ENCODE measurements at places on chromosomes 13 and 19.

DNA sequence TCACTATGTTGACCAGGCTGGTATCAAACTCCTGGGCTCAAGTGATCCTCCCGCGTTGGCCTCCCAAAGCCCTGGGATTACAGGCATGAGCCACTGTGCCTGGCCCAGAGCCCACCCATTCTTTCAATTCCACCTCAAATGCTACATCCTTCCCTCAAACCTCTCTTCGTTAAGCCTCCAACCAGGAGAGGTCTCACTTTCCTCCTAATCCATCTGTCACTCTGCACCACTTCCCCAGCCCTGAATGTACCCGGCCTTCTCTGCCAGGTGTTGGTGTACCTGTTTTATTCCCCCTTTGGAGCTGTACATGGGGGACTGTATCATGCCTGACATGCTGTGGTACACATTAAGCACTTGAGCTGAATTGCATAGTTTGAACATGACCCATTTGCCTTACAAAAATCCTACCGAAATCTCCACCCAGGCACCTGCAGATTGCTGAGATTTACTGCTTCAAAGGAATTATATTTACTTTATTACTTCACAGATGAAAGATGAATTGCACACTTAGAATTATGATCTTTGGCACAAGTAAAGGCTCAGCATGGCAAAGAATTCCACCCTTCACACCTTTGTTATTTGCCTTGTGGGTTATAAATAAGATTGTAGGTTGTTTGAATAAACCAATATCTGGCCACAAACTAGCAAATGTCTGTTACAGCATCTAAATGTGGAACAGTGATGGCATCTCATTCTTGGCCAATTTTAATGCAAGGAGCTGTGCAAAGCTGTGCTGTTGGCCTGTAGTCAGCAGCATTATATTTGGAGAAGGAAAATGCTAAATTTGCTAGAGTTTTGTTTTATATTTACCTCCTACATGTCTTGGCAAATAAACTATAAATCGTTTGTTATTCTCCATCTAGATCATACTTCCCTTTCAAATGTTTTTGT is 15.6 kb upstream of the WASF3 start:
- DNase-seq: no peak

GRCh38 chr13:47803131-47803530 is 197.9 kb downstream of the SUCLA2 start:
- no peak for DNase-seq

DNA sequence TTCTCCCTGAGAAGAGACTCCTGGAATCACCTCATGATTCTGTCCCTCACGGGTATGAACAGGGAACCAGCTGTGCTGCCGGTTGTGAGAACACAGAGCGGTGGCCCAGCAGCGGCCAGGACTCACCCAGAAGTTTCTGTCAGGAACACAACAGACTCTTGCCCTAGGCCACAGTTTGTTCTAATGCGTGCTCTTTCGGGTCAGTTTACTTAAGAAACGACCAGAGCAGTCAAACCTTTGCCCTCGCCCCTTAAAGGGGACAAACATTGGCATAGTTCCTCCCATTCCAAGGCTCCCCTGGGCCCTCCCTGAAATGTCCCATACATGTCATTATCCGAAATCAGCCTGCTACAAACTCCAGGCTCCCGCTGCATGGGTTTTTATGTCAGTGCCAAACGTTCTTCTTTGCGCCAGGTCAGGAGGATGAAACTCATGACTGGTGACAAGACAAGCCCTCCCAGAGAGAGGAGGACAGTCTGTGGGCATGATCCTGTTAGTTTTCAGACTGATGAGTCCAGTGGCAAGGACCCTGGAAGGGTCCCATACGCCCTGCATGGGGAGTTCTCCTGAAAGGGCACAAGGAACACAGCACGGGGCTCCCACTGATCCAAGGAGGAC is 18.3 kb downstream of the ZIC5 start:
- DNase-seq: no peak

GRCh38 chr13:40394304-40394985 is 272.0 kb downstream of the FOXO1 start:
- DNase-seq: no peak

DNA sequence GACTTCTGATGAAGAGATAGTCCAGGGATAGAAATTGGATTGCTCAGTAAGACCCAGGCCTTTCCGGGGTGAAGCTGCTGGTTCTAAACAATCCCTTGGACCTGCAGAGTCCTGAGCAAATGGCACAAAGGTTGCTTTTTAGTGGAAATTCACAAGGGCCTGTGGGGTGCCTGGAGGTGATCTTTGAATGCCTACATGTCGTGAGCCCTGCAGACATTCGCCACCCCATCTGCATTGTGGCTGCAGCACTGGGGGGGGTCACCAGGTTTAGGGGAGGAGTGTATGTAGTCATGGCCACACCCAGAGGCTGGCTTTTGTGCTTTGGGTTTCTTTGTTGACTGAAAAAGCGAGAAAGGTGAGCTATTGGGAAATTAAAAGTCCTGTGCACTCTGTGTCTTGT is 41.4 kb downstream of the SLC7A9 start:
- no peak for DNase-seq

GRCh38 chr13:71169180-71169579 is 697.8 kb downstream of the DACH1 start:
- DNase-seq: no peak

- DNase-seq: no peak
Measured at GRCh38 chr13:83730674-83731073, 151.6 kb downstream of the SLITRK1 start.

DNA sequence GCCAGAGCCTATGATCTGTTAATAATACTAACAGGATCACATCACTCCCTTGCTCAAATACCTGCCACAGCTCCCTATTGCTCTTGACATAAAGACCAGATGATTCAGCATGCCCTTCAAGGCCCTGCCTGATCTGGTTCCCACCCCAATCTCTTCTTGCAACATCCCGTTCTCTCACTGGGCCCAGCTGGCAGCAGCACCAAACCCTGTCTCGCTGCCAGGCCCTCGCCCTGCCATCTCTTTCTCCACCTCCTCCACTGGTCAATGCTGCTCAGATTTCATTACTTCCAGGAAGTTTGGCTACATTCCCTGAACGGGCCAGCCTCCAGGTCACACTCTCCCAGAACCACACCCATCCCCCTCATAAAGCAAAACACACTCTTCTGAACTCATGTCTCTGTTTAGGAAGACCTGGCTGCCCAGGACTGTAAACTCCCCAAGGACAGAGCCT is 8.6 kb upstream of the BCAT2 start:
- DNase-seq: no peak

DNA sequence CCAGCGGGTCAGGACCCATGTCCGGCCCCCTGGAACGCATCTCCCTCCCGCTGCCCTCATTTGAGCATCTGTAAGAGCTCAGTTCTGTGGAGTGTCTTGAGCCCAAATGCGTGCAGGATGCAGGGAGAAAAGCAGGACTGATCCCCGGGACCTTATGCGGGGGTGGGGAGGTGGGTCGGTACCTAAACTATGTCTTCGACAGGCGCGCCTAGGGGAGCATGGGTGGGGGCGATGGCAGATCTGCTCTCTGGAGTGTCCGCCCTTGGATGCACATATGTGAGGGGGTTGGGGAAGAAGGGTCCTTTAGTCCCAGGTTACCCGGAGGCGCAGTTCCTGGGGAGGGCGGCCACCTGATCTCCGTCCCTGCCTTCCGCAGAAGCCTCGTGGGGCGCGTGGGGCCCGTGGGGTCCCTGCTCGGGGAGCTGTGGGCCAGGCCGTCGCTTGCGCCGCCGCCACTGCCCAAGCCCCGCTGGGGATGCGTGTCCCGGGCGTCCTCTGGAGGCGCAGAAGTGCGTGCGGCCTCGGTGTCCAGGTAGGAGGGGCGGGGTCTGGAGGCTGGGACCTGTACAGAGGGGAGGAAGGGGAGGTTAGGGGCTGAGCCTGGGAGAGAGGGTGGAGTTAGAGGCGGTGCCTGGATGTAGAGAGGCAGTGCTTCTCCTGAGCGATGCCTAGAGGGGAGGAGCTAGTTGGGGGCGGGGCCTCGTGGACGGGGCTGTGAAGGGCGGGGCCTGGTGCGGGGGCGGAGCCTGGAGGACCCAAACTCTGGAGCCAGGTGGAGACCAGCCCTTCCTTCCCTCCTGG is 2.9 kb downstream of the CILP2 start:
- DNase-seq: peak; percentile 66

GRCh38 chr13:50527612-50528509 is 315.6 kb downstream of the DLEU7 start:
- DNase-seq: no peak

GRCh38 chr19:2912306-2912705 is 11.6 kb downstream of the ZNF57 start:
- DNase-seq: no peak

GRCh38 chr13:90416519-90416918 is 931.0 kb upstream of the MIR17HG start:
- DNase-seq: no peak

GRCh38 chr19:46179076-46179759 is 31.2 kb downstream of the IGFL2 start:
- no peak for DNase-seq

DNA sequence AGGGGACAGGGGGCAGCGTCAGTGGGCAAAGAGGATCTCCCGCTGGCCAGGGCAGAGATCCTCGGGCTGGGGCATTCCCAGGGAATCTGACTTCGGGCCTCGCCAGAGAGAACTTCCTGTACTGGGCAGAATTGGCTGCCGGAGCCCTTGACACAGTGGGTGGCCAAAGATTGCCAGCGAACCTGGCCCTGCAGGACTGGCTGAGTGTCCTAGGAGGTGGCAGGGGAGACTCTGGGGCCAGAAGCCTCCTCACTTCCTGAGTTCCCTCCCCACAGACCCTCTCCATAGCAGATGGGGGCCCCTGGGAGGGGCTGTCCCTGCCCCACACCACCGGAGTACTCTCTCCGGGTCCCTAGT is 19.3 kb downstream of the DPP9 start:
- DNase-seq: no peak

DNA sequence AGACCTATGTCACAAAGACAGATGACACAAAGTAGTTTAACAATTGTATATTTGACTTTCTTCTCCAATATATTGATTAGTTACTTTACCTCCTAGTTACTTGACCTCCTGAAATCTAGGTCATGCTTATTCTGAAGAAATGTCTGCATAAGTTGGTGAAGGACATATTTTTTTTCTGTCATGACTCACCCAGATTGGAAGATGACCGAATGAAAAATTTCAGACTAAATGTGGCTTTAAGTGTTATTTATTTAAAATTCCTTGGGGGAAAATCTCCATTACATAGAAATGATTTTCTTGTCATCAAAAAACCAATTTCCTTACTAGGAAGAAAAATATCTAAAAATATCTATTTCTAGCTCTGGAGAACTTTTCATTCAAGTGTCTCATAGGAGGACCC is 217.1 kb downstream of the POSTN start:
- DNase-seq: no peak

DNA sequence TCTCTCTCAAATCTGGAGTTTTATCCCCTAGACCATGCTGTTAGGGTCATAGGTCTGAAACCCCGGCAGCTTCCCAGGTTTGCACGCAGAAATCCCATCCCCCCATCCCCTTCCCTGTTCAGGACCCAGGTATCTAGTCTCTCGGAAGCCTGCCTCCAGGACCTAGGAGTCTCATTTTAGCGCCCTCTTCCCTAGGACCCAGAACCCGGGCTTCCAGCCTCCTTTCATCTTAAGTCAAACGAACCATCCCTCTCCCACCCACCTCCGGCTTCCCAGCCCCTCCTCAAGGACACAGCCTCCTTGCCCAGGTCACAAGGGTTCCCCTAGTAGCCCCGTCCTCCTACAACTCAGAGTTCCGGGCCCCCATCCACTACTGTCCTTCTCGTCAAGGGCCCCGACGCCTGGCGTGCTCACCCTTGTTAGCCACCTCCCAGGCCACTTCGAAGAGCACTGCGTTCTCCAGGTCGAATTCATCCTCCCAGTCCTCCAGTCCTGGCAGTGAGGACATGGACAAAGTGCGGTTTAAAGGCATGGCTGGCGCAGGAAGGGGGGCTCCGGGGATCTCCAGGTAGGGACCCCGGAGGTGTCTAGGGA is 431 bp downstream of the GYS1 start:
- DNase-seq: no peak

GRCh38 chr13:33696530-33696929 is 121.4 kb upstream of the RFC3 start:
- no peak for DNase-seq

GRCh38 chr13:113972451-113973217 is 1.2 kb downstream of the C13orf46 start:
- DNase-seq: no peak

DNA sequence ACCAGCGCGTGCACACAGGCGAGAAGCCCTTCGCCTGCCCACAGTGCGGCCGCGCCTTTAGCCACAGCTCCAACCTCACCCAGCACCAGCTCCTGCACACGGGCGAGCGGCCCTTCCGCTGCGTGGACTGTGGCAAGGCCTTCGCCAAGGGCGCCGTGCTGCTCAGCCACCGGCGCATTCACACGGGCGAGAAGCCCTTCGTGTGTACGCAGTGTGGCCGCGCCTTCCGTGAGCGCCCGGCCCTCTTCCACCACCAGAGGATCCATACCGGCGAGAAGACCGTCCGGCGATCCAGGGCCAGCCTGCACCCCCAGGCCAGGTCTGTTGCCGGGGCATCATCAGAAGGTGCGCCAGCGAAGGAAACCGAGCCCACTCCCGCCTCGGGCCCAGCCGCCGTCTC is 4.4 kb upstream of the ZNF446 start:
- DNase-seq: no peak

DNA sequence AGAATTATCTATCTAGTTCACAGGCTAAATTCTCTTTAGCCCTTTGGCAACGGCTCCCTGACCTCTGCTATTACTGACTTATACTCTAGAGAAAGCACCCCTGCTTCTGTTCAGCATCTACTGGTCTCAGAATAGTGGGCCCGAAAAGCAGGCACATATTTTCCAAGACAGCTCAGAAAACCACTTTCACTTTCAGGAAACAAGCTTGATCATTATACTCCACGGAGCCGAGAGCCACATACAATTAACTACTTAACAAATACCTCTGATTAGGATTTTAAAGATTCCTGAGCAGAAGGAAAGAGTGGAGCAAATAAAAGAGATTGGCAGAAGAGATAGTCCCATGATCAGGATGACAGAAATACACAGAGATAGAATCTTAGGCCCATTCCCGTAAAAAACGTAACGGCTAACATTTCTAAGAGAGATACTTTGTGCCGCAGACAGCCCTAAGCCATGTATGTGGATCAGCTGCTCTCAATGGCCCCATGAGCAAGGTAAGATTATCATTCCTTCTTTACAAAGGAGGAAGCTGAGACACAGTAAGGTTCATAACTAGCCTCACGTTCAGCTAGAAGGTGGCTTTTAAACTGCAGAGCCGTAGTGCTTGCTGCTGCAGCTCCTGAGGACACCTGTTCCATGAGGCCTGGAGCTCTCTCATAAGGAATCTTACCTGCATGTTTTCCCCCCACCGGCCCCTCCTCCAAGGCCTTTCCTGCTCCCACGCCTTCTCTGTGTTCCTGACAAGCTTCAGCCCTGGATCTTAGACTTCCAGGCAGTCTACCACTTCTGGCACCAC is 227.2 kb downstream of the FOXO1 start:
- no peak for DNase-seq

GRCh38 chr19:19306191-19306590 is 14.1 kb downstream of the SUGP1 start:
- no peak for DNase-seq

- DNase-seq: no peak
Measured at GRCh38 chr13:77827332-77827731, 91.3 kb downstream of the EDNRB start.

DNA sequence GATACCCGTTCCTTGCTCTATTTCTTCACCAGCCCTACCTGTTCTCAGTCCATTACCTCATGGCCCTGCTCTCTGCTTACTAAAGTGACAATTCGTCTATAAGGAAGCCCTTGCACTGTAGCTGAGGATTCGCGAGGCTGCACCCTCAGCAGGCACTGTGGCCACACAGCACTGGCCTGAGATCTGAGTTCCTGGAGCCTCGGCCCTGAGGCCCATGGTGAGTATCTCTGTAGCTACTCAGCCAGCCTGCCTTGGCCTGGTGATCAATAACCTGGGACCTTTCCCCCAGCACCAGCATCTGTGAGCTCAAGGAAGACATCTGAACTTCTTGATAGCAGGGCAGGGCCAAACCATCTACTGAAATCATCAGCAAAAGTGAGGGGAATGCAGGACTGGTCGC is 90.7 kb downstream of the RGCC start:
- no peak for DNase-seq

All from T-helper 22 cell (primary cell).